Lung (tissue), 17 donors: ENCODE measurements at places on chromosomes 16 and 17.
A peak's percentile ranks its signal among the peaks of the same experiment; 100 is the strongest.

DNA sequence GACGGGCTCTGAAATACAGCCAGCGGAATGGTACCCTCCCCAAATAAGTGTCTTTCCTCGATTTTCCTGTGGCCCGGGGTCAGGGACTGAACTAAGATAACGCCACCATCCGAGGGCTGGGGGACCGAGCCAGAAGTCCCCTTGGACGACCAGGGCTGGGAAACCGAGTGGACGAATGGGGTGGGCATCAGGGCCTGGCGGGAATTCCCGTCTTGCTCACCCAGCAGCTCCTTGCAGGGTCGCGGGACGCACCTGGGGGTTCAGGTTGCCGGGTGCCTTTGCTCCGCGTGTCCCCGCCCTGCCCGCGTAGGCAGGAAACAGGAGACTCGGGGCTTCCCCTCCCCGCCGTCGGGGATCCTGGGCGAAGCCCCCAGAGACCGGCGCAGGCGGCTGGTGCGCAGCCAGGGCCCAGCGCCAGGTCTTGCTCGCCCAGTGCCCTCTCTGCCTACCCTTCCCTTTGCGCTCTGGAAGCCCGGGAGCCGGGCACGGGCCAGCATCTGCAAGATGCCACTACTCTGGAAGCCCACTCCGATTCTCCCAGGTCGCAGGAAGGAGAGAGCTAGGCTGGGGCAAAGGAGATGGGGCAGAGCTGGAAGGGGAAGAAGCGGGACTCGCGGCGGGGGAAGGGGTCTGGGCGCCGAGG lies 665 bp upstream of the GRIN2C start:
- no peak for DNase-seq

DNA sequence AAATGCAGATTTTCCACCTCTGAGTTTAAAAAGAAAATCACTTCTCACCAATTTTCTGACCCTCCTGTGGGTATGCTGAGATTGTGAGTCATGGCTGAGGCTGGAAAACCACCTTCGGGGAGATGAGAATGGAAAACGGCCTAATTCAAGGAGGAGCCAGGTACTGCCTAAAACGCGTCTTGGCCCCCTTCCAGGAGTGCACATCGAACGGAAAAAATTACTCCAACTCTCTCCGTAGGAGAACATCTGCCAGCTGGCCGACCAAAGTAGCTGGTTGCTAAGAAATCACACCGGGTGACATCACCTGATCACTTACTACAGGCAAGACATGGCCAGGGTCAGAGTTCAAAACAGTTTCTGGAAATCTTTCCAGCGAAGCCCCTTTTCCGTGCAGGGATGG lies 107.6 kb downstream of the ZNF423 start:
- DNase-seq = no peak

DNA sequence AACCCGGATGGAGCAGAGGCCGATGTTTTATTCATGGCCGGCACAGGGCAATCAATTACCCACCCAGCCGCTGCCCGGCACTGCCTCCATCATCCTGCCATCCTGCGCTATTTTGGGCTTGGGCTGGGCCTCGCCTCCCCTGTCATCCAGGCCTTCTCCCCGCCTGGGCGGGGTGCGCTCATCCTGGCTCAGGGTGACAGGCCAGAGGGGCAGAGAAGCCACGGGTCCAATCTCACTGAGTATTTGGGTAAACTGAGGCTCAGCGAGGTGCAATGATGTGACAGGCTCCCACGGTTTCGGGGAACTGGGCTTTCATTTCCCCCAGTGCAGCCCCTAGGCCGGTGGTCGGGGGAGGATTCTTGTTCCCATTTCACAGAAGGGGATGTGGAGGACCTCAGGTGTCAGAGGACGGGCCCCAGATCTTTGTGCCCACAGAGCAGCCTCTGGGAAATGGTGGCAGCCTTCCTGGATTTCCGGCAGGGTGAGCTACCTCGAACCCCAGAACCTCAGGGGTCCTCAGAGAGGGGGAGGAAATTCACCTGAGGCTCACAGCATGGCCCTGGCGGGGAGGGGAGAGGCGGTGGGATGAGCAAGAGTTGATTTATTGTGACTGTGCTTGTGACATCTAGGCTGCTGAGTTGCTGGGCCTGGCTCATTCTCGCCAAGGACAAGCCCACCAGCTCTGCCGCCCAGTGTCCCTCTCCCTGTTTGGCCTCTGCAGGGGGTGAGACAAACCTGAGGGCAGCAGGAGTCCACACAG lies 23.8 kb upstream of the KCNJ12 start:
- DNase-seq = no peak

- no peak for DNase-seq
These were observed 8.7 kb upstream of the UBE2G1 start for GRCh38 chr17:4375039-4375748.

DNA sequence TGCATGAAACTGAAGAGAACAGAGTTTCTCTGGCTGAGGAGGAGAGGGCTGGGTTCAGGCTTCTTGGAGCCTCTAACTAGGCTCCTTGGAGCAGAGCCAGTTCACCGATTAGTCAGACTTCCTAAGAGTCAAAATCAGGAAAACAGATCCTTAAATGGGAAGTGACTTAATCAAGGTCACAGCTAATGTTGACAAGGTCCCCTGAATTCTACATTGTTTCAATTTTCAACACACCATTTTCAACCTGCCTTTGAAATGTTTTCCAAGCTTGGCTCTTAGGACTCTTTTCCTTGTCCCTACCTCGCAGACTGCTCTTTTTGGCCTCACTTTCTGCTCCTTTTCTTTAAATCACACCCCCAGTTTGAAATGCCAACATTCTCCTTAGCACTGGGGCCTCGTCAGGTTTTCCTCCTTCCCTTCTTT lies 16.3 kb downstream of the MYL4 start:
- DNase-seq = peak; percentile 74

GRCh38 chr16:85253084-85253941 lies 141.0 kb upstream of the CIBAR2 start:
- peak; percentile 59 for DNase-seq
